ENCODE measurements at places on chromosomes 3 and 15.

DNA sequence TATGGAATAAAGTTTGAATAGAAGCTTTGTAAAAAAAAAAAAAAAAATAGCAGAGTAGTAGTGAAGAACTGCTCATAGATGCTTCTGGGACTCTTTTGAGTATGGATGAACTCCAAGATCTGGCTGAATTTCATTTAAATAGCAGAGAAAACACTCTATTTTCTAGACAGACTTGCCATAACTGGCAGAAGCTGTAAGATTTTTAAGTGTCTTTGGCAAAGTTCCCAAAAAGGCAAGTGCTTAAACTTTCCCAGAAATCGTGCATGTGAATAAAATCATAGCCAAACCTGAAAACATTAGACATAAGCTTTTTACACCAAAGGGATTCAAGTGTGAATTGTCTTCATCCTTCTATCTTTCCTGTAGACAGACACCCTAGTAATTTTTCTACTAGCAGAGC is 110.3 kb upstream of the MITF start:
- DNase-seq = no peak

DNA sequence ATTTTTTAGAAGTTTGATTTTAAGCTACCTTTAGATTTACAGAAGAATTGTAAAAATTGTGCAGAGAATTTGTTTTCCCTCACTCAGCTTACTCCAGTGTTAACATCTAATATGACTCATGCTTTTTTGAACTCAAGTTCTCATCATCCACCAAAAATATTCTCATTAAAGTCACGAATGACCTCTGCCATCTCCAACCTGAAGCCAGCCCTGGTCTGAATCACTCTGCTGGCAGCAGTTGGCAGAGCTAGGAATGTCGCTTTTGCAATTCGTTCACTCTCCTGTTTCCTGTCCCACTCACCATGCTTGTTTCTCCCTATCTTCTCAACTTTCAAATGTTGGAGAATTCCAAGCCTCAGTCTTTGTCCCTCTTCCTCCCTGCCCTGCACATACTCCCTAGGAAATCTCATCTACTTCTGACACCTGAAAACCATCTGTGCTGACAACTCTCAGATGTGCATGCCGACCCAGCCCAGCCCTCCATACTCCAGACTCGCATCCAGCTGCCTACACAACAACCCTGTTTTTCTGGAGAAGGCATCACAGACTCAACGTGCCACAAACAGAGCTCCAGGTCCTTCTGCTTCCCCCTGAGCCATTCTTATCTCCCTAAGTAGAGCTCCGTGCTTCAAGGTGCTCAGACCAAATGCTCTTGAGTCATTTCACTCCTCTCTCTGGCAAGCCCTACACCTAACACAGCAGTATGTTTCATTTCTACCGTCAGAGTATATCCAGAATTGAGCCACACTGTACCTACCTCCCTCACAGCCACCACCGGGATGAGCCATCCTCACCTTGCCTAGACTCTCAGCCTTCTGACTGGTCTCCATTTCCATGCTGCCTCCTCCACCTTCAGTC is 24.9 kb downstream of the PRR23E start:
- DNase-seq = no peak

- no peak for DNase-seq
Observed at GRCh38 chr3:31481697-31482096, 51.0 kb upstream of the STT3B start.

GRCh38 chr3:53672981-53673380 is 173.2 kb downstream of the CHDH start:
- DNase-seq = no peak

DNA sequence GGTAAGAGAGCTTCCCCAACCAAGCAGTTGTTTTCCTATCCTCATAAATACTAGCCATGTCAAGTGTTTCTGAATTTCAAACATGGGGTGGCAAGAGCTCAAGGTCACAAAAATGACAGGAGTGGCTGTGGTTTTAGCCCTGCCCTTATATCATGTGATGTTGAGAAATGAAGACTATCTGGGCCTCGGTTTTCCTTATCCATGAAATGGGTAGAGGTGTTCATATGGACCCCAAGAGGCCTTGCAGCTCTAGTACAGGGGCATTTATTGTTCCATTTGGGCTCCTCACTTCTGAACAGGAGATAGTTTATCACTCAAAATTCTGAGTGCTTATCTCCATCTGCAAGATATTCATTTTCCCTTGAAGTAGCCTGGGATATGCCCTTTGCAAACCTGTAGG is 35.8 kb downstream of the LMCD1 start:
- no peak for DNase-seq

DNA sequence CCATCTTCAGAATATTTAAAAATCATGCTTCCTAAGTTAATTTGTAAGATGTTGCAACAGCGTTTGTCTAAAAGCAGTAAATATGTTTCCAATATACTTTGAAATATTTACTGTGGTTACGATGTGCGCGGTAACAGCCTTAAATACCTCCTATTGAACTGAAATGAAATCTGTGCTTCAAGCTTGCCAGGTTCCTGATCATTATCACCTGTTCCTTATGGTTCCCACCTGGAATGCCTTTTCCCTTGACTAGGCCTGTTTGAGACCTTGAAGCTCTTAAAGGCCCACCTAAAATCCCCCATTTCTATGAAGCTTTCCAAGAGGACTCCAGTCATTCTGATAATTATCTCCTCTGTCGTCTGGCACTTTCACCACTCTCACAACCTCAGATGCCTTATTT is 146.7 kb downstream of the NAALADL2 start:
- no peak for DNase-seq

- DNase-seq = no peak
Observed at GRCh38 chr15:88262064-88262463, 5.5 kb upstream of the NTRK3 start.

DNA sequence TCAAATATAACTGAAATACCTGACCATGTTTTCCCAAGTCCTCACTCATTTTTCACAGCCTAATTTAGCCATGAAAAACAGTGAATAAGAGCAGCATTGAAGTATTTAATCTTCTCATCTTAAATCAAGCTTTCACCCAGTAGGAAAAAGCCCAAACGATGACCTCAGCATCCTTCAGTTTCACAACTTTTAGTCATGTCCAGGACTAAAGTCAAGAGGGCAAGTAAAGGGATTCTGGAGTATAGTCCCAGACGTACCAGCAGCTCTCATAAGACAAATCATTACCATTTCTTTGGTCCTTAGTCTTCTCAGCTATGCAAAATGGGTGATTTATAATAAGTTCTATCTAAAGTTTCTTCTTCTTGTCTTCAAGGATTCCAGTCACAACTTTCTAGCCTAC is 237.3 kb downstream of the IL5RA start:
- DNase-seq = no peak

DNA sequence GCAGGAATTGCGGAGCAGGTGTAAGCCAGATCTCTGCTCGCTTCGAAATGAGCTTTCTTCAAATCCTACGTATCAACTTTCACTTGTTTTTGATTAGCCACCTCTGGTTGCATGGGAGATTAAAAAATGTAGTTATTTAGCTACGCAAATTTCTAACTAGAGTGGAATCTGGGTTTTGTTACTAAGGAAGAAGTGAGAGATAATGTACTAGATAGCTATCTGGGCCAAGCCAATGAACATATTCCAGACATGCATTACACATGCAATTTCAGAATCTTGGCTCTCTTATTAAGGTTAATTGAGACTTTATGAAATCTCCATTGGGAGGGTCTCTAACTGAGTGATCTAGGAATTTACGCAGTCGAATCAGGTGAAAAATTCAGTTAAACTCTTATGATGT is 765.7 kb downstream of the DIPK2A start:
- no peak for DNase-seq

DNA sequence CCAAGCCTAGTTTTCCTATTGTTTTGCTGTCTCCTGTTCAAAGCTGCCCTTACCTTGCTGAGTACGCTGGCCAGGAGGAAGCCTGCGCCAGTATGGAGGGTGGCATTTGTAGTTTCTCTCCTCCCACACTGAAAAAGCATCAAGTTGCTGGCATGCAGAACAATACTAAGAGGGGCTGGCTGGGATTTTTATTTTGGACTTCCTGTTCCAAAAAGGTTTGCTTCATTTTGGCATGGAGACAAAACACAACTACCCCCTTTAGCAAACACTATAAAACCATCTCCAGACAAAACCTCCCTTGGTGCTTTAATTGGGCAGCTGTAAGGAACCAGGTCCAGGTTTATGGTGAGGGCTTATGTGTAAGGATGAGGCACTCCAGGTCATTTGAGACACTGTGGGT is 457.6 kb downstream of the PDCD6IP start:
- DNase-seq = no peak

DNA sequence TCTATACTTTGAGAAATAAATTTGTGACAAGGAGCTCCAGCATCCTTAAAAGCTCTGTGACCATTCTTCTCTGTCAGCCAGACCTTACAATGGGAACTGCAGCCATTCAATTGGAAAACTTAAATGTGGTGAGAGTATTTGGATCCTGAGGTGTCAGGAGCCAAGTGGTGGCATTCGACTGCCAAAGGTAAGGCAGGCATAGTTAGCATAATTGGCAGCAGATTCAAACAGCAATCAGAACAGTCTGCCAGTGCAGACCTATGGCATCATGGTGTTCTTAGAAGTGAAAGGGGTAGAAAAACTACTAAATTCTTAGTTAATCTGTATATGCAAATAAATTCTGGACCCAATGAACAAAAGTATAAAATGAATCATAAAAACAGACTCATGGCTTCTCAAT is 18.2 kb upstream of the FNDC3B start:
- DNase-seq = no peak

DNA sequence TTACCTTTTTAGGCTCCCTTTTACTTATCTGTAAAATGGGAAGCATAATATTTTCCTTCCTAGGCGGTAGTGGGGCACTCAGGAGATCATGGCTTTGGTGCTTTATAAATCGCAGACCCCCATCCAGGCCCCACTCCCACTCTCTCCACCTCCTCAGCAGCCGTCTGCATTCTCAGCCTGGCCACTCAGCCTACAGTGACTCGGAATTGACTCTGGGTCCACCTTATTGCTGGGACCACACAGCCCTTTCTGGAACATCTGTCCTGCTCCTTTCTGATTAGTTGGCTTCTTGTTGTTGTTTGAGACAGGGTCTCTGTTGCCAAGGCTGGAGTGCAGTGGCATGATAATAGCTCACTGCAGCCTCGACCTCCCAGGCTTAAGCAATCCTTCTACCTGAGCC is 76.5 kb downstream of the RPLP1 start:
- DNase-seq = no peak

GRCh38 chr15:34993877-34994276 is 5.8 kb upstream of the ZNF770 start:
- DNase-seq = no peak

- no peak for DNase-seq
Observed at GRCh38 chr3:155065537-155065936, 14.6 kb upstream of the MME start.

DNA sequence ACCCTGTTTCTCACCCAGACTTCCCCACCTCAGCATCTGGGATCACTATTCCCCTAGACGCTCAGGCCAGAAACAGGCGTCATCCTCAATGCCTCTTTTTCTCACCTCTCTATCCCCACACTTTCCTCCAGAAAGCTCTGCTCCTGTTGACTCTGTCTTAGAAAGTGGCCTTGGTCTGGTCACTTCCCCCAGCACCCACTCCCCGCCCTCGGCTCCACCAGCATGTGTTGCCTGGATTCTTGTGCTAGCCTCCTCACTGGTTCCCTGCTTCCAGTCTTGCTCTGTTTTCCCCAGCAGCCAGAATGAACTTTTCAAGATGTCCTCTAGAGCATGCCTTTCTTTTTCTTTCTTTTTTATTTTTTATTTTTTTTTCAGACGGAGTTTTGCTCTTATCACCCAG is 39.7 kb upstream of the ESYT3 start:
- DNase-seq = no peak
